ENCODE measurements at places on chromosomes 16 and 17.

GRCh38 chr17:19424934-19425868 lies 14.2 kb downstream of the RNF112 start:
- DNase-seq, result no peak

GRCh38 chr16:4018391-4018790 lies 97.9 kb downstream of the ADCY9 start:
- no peak for DNase-seq

DNA sequence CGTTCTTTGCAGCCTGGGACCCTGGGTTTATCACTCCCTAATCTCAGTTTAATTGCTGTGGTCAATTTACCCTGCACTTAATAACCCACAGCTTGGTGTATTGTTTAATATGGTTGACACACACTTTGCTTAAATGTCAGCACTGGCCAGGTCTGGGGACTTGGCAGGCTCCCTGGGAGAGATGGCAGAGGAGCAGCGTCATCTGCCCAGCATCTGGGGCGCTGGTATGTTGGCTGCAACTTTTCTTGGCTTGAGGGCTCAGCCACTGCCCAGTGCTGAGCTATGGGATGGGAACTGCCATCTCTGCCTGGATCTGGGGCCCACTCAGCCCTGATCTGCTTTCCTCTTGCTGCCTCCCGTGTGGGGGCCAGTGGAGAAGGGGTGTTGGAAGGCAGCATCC lies 115.7 kb upstream of the IRX3 start:
- DNase-seq, result no peak

DNA sequence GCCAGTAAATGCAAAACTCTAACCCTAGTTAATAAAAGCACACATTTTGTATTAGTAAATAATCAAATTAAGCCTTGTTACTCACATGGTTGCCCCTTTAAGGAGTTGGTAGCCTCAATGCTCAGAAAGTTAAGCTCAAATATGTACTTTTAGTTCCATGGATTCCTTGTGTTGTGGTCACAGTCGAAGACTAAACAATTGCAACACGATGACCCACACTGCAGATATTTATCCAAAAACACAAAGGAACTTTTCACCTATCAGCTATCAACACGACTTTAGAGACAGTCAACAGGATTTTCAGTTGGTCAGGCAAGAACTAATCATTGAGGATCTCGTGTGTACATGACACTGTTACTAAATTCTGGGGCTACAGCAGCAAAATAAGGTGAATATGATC lies 47.4 kb upstream of the NUDT7 start:
- no peak for DNase-seq

- no peak for DNase-seq
These were observed 810 bp upstream of the GAN start for GRCh38 chr16:81313701-81314602.

GRCh38 chr16:50802000-50802399 lies 60.1 kb downstream of the CYLD start:
- DNase-seq, result no peak

DNA sequence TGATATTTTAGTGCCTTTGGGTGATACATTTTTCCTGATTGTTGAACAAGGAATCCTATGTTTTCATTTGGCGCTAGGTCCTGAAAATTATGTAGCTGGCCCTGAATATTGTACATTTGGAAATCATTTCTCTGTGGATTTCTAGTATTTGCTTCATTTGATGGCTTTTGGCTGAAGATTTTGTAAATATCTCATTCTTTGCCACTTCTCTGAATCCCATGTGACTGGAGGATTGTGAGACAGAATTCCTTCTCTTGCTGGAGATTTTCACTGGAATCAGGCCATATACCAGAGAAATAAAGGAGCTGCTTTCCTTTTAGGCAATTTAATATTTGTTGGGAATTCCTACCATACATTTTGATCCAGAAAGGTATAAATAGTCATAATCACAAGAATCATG lies 8.6 kb downstream of the KRT28 start:
- no peak for DNase-seq

GRCh38 chr17:2929881-2930533 lies 133.4 kb downstream of the OR1D5 start:
- DNase-seq, result no peak

DNA sequence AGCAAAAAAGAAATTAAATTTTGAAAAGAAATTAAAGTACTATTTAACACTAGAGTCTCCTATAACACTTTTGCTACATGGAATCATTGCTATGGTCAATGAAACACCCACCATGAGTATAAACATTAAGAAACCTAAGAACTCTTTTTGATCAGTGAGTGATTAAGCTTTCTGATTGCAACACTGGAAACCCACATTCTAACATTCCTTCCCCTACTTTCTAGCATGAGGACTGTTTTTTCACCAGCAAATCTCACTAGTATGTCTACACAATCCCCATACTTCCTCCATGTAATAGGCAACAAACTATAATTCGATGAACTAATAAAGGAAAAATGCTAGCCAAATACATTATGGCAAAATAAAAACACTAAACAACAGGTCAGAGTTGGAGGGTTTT lies 54.7 kb downstream of the SKAP1 start:
- no peak for DNase-seq

DNA sequence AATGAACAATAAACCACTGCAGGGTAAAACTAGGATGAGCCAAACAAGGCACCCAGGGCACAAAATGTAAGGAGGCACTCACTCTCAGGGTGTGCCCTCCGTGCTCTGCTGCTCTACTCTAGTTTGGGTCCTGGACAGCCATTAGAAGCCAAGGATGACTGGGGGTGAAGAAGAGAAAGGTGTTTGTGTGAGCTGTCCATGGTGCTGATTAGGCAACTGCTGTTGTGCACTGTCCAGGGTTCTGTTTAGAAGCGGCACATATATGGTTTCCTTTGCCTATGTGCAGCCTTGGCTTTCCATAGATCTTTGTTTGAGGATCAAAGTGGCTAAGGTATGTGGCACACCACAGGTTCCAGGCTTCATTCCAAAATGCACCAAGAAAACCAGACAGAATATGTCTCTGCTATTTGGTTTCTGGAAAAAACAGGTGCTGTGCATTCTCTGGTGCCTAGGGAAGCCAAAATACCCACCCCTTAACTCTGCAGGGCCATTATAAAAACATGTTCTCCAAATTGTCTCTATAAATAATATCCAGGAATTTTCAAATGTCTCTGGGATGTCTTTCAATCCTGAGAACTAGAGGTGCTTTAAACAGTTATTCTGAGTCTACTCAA lies 123.5 kb downstream of the CBLN1 start:
- DNase-seq, result no peak

- DNase-seq, result no peak
These were observed 199.1 kb downstream of the KATNIP start for GRCh38 chr16:27748868-27749546.
